ENCODE measurements at places on chromosomes 12 and 14.
A peak's percentile ranks its signal among the peaks of the same experiment; 100 is the strongest.

DNA sequence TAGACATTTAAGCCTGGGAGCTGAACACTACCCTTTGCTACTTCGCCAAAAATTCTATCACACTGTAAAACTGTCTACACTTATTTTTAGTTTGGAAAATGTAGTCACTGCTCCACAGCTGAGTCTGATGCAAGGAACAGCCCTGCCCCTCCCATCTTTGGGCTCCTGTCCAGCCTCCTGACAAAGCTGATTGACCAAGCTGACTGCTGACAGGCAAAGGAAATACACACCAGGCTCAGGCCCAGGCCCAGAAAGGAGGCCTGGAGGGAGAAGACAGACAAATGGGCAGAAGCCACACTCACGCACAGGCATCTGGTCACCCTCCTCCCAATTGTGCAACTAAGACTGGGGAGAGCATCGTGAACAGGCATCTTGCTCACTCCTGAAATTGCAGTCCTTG is 55.3 kb downstream of the ISCA2 start:
- peak; percentile 80 for DNase-seq

DNA sequence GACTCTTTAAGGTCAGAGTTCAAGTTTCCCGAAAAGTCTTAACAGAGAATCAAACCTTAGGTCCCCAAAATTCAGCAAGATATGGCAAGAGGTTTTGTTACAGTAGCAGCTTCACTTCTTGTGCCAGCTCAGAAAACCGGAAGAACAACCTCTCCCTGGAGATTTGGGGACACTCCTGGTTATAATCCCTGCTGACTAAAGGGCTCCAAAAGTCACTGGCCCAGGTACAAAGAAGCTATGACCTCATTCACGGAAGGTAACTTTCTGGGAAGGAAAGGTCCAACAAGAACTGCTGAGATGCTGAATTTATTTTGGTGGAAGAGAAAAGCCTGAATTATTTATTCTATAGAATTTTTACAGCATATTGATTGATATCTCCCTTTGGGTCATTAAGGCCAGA is 55.6 kb upstream of the DIO2 start:
- DNase-seq: no peak

DNA sequence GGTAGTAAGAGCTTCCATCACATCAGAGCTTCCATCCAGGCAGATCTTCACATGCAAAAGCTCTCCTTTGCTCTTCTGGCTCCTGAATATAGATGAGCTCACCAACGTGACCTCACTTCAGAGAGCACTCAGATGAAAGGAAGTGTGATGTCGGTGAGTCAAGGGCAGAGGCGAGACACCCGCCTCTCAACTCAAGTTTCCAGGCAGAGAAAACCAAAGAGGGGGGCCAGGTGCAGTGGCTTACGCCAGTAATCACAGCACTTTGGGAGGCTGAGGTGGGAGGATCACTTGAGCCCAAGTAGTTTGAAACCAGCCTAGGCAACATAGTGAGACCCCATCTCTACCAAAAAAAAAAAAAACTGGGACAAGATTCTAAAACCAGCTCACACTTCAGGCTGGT is 126.9 kb downstream of the DUSP6 start:
- DNase-seq: no peak

DNA sequence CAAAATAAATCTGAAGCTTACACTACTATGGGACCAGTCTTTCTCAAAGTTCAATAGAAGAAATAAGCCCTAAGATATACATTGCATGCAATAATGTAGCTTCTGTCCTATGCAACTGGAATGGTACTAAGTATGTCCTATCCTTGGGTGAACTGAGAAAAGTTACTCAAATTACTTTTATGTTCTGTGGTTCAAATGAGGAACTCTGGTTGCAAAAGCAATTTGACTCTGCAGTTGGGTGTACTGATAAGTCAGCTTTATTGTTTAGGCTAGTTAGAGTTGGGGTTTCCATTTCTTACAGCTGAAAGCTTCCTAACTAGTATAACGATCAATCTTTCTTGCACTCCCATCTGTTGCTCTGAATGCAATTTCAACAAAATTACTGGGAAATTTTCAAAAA is 29.2 kb downstream of the GPR135 start:
- no peak for DNase-seq

DNA sequence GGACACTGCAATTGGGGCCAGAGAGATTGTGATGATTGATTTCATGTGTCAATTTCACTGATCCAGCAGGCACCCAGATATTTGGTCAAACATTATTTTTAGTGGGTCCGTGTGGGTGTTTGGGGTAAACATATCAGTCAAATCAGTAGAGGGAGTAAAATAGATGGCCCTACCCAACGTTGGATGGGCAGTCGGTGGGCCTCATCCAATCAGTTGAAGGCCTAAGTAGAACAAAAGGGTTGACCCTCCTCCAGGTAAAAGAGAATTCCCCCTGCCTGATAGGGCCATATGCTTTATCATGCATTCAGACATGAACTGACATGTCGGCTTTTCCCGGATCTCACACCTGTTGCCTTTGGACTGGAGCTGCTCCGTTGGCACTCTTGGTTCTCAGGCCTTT is 195.1 kb upstream of the CAND1 start:
- no peak for DNase-seq

DNA sequence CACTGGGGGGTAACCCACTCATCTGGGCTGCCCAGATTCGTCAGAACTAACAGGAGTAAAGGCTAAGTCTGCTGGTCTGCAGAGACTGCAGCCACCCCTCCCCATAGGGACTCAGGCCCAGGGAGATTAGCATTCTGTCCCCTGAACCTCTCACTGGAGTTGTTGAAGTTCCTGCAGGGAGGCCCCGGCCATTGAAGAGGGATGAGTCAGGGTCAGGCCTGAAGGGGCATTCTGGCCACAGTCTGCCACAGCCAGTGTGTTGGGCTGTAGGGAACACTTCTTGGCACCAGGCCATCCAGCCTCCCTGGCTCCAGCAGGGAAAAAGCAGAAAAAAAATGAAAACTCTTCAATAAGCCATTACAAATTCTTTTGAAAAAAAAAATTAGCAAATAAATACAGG is 35.3 kb downstream of the KLRK1 start:
- DNase-seq: no peak

GRCh38 chr12:5789469-5789968 is 155.5 kb downstream of the ANO2 start:
- no peak for DNase-seq

- DNase-seq: no peak
These were observed 339.0 kb downstream of the RMST start for GRCh38 chr12:97801471-97802059.

DNA sequence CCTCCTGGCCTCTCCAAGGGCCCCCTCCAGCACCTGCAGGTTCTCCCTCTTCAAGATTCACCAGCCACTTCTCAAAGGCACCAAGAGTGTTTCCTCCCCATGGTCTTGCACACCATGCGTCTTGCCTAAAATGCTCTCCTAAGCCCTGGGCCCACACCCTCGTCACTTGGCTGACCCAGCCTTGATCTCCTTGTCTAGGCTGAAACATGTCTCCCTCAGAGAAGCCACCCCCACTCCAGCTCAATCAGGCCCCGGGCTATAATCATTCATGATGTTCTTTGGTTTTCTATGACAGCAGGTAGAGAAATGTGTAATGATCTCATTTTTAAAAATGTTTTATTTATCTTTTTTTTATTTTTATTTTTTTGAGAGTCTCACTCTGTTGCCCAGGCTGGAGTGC is 88.1 kb downstream of the EFCAB11 start:
- DNase-seq: no peak

DNA sequence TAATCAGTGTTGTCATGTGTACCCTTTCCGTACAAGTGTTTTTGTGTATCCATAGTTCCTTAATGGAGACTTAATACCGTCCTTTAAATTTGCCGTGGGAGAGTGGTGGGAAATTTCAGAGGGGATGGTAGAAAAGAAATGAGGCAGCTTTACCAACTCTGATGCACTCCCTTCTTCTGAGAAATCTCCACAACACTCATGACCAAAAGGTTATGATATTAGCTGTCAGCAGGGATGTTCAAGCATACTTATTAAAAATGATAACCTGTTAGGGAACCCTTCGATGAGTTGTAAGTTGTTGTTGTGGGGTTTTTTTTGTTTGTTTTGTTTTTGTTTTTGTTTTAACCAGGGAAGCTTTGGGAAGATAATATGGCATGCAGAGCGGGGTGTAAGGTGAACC is 12.5 kb downstream of the RAB21 start:
- DNase-seq: no peak

DNA sequence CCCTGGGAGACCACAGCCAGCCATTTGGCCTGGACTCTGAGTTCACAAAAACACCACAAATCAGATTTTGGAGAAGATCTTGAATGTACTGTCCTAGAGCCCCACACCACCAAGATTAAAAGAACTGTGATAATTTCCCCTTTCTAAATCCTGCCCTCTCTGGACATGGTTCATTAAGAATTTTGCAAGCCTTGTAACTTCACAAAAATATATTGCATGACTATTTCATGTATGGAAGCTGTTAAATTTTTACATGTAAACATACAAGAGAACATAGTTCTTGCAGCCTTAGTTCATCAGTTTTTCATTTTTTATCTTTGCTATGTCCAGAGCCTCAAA is 97.0 kb downstream of the SCARB1 start:
- no peak for DNase-seq

DNA sequence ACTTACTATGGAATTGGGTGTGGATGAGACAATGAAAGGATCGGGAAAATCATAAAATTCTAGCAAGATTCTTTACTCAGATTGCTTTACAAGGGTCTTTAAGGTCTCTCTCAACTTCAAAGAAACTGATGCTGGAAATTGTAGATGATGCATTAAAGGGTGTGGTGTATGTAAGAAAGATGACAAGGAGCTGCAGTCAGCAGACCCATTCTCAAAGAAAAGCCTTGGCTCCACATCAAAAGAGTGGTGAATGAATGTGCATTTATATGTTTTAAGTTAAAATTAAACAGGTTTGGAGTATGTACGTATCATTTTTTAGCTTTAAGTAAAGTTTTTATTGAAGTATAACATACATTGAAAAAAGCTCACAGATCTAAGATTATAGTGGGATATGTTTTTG is 194.5 kb downstream of the C12orf75 start:
- DNase-seq: no peak

GRCh38 chr12:40330180-40330579 is 105.4 kb downstream of the LRRK2 start:
- DNase-seq: no peak

DNA sequence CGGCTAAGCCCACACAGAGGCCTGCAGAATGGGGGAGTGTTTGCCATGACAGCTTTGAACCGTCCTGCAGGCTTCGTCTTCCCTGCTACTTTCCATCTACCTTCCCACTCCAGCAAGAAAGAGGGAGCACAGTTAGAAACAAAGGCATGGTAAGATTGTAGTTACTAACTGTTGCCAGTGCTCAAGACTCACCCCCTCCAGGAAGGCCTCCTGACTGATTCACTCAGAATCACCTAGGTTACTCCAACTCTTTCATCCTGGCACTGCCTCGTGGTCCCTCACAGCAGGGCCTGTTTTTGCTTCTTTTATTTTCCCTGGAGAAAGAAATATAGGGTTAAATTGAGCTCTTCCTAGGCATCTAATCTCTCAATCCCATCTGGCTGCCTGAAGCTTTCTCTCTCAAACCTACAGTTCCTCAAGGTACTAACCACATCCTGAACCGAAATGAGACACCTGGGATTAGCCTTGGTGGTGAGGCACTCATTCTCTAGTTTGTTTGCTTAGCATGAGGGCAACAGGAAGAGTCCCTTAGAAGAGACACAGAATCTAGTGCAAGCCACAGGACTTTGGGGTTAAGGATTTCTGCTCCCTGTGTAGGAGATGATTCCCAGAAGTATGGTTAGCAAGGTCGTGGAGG is 7.8 kb downstream of the GALNT6 start:
- no peak for DNase-seq

- no peak for DNase-seq
These were observed 10.9 kb downstream of the HIF1A start for GRCh38 chr14:61706096-61706690.

DNA sequence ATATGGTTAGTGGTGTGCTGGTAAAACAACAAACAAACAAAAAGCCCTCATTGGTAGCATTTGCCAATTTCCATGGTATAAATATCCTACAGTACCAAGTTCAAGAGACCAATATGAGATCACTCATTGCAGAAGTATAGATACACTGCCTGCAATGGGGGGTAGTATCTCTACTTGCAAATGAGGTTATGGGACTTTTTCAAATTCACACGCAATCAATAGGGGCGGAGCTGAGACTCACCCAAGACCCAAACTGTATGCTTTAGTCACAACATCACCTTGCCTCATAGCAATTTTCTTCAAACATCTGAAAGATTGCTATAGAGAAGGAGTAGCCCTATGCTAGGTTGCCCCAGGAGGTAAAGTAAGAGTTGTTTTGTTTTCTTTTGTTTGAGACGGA is 93.7 kb downstream of the VCPKMT start:
- DNase-seq: no peak

DNA sequence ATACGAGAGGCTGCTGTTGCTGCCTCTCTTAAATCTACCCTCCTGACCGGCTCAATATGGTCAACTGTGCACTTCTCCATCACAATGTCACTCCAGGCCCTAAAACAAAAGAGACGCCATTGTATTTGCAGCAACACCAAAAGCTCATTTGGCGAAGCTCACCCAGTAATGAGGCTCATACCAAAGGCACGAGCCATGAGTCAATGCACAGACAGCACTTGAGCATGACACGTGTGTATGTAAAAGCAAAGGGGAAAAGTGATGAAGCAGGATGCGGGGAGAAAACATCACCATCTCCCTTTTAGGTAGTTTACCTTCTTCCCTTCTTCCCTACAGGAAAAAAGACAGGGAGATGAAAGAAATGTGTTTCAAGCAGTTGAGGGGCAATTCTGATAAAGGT is 150.3 kb downstream of the FOXN3 start:
- DNase-seq: no peak

GRCh38 chr12:1939801-1940607 is 21.6 kb upstream of the CACNA2D4 start:
- peak; percentile 82 for DNase-seq

DNA sequence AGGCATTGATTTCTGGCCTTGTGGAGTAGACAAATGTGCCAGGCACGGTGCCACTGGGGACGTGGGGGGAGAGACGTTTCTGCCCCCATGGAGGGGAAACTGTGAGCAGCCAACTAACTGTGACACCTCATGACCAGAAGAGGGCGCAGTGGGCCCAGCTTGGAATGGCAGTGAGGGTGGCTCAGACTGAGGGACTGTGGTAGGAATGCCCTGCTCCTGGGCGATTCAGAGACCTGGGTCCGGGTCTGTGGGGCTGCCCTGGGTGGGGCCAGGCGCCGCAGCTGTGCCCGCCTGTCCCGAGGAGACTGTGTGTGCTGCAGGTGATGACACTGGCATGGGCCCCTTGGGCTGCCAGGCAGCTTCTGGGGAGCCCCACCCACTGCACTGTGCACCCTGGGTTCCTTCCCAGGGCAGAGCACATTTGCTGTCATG is 60.6 kb downstream of the SLC25A47 start:
- DNase-seq: no peak

- DNase-seq: no peak
These were observed 12.3 kb upstream of the DYNLL1 start for GRCh38 chr12:120483621-120484020.

Measured in right lung (tissue), 10 donors.